Small intestine (tissue), 16 donors: ENCODE measurements at places on chromosomes 2 and 18.

DNA sequence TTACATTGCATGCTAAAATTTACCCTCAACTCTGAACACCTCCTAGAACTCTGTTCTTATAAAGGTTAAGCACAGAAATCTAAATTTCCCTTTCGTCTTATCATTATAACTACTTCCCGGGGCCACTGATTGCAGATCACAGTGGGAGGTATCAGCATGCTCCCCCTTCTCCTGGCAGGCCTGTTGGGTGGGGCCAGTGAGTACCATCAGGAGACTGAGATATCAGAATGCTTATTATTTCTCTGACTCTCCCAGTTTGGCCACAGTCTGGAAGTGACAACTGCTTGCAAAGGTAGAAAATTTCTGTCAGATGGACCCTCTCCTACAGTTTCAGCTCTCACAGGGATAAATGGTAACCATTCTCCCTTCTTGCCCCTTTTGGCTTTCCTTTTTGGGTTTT lies 62.6 kb downstream of the DSEL start:
- DNase-seq: no peak
- no peak overlapping the region for H3K27ac ChIP-seq
- no peaks in the 10 kb centered on the region for H3K4me1 ChIP-seq

- no peaks in the 10 kb centered on the region for H3K4me1 ChIP-seq
- H3K36me3 ChIP-seq: no peaks in the 10 kb centered on the region
- H3K4me3 ChIP-seq: no peak overlapping the region
These were observed 151.6 kb downstream of the MREG start for GRCh38 chr2:215861607-215862350.

GRCh38 chr2:238227587-238228032 lies 12.2 kb downstream of the HES6 start:
- H3K4me3 ChIP-seq: no peak overlapping the region
- H3K27me3 ChIP-seq: no peaks in the 10 kb centered on the region
- H3K4me1 ChIP-seq: peaks cover 7% of the 10 kb centered on the region
- no peak overlapping the region for H3K27ac ChIP-seq
- H3K36me3 ChIP-seq: no peaks in the 10 kb centered on the region

DNA sequence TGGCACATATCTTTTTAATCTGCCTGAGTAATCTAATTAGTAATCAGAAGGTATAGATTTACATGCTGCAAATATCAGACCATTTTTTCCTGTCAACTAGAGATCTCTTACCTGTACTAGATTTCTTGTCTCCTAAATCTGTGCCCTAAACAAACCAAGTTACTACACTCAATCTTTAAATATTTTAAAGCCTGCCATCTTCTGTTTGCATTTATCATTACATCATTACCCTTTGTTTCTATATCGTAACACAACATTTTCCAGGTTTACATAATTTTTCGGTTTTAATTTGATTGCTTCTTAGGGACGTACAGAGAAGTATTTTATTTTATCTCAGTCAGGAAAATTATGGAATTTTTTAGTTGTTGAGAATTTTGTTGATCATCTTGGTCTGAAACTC lies 25.7 kb downstream of the PSMA8 start:
- no peak for DNase-seq
- no peak overlapping the region for H3K27ac ChIP-seq
- no peaks in the 10 kb centered on the region for H3K4me1 ChIP-seq
- no peak overlapping the region for H3K4me3 ChIP-seq
- no peaks in the 10 kb centered on the region for H3K27me3 ChIP-seq

DNA sequence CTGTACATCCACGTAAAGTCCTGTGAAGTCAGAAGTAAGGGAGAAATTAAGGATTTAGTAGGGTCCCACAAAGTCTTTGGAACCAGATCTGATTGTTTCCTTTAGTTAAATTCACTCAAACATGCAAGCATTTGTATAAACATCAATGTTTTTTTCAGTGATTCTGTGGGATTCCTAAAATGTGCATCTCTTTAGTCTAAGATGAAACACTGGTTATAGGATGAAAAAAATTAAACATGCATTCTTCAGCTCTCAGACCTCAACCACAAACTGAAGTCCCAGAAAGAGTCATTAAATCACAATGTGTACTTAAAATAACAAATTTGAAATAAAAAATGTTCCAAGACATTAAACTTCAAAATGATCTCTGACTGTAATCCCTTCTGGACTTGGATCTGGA lies 76.5 kb upstream of the APCDD1 start:
- H3K27ac ChIP-seq: no peak overlapping the region
- no peaks in the 10 kb centered on the region for H3K27me3 ChIP-seq
- no peak for DNase-seq
- H3K36me3 ChIP-seq: no peaks in the 10 kb centered on the region
- no peak overlapping the region for H3K4me3 ChIP-seq
